ENCODE measurements at places on chromosomes 2 and 18.

GRCh38 chr18:48929941-48930713, 20.6 kb downstream of the SMAD7 start:
- peak; percentile 78 for DNase-seq

- peak; percentile 68 for DNase-seq
Observed at GRCh38 chr2:158777077-158777476, 18.0 kb upstream of the DAPL1 start.

DNA sequence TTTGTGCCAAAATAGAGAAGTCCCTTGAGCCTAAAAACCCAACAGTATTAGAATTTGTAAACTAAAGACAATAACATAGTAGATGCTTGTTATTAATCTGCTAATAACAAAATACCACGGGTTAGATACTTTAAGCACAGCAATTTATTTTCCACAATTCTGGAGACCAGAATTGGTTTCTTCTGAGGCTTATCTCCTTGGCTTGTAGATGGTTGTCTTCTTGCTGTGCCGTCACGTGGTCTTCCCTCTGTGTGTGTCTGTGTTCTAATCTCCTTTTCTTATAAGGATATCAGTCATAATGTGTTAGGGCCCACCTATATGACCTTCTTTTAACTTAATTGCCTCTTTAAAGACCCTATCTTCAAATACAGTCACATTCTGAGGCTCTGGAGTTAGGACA, 260.1 kb downstream of the CYRIA start:
- DNase-seq: no peak

DNA sequence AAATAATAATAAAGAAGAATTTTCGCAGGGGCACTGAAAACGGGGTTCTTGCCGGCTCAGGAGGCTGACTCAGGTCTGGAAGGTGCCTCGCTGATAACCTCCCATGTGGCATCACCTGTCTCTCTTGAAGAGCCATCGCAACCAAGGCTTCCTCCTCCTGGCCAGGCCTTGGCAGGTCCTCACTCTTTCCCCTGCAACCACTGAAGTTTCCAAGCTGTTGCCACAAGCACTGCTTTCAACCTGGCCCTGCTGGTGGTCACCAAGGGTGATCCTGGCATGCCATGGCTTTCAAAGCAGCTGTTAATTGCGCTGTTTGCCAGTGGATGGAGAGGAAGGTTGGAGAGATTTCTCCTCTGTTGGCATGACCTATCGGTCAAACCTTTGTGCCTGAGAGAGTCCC, 163.6 kb upstream of the COPS8 start:
- no peak for DNase-seq

GRCh38 chr2:230795856-230796255, 68.9 kb upstream of the ITM2C start:
- DNase-seq: no peak

DNA sequence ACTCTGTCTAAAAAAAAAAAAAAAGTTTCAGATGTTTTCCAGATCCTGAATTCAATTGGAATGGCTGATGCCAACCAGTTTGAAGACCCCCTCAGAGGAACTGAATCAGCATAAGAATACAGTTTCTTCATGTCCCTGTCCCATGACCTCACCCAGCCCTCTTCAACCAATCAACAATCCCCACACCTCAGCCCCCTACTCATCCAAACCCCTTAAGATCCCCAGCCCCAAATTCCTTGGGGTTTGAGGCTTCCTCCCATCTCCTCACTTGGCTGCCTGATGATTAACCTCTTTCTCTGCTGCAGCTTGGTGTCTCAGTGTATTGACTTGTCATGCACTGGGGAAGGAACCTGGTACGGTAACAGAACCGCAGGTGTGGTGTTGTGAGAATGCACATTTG, 97.6 kb upstream of the CABLES1 start:
- DNase-seq: no peak

DNA sequence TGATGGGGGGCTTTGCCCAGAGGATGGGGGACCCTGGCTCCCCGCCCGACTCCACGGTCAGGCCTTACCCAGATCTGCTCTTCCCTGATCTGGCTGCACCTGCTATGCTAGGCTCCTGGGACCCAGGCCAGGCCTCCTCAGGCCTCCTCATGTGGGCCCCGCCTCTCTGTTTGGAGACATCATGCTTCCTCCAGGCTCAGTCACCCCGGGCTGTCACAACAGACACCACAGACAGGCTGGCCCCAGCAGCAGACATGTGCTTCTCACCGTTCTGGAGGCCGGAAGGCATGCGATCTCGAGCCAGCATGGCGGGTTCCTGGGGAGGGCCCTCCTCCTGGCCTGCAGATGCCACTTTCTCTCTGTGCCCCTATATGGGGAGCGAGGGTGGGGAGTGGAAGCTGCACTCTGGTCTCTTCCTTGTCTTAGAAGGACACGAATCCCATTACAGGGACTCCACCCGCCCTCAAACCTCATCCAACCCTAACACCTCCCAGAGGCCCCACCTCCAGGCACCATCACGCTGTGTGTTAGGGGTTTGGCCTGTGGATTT, 10.8 kb upstream of the NEU4 start:
- no peak for DNase-seq

- no peak for DNase-seq
Observed at GRCh38 chr18:56003720-56004088, 415.7 kb upstream of the TCF4 start.

- DNase-seq: no peak
Observed at GRCh38 chr2:127940641-127941040, 54.9 kb upstream of the AMMECR1L start.

DNA sequence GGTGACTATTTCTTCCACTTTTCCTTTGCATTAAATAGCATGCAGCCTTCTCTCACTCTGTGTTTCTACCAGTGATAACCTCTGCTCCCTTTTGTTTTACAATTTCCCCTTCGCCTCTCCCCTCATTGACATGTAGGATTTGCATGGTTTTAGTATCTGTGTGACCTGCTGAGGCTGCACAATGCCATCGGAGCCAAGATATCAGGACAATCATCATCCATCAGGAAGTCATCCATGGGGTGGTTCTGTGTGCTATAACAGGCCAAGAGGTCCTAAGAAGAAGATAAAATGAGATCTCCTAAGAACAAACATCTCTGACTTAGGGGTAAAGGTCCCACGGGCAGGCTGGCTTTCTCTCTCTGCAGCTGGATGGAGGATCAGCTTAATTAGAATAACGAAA, 65.6 kb downstream of the EHD3 start:
- no peak for DNase-seq

DNA sequence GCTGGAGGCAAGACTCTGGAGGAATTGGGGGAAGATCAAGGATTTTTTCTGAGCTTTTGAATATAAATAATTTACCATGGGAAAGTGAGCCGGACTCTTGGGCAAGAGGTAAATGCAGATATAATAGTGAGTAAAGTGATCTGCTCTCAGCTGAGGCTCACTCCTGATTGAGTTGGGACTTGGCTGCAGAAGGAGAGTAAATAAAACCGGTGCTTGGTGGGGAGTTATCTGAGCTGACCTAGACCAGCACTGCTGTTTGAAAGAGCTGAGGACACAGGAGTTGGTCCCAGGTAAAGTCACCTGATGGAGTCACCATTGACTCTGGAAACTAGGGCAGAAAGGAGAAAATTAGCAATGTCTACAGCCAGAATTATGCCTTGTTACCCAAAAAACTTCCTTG, 57.3 kb upstream of the LRPPRC start:
- DNase-seq: no peak

- DNase-seq: no peak
Observed at GRCh38 chr2:8254791-8255447, 426.9 kb upstream of the ID2 start.

DNA sequence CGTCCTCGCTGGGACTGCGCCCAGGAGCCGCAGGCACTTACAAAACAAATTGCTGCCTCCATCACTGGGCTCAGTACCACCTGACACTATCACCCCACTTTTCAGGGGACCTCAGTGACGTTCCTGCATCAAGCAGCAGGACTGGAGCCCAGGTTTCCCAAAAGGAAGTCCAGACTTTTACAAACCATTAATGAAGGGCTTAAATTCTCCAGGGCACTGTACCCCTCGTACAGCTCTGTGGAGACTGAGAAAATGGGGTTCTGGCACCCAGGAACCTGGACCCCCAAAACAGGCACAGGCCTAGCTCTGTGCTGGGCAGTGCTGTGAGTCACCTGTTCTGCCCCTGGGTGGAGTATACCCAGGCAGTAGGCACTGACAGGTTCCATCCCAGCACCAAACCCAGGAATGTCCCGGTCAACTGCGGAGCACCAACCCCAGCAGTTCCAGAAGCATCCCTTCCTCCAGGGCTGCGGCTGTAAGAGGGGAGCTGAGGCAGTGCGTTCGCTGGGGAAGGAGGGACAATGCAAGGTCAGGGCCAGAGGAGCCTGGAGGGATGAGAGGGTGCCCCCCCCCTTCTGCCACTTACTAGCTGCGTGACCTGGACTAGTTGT, 24.6 kb upstream of the NOTO start:
- no peak for DNase-seq

GRCh38 chr2:174764280-174765255, at the start of gene CHRNA1:
TSS of gene CHRNA1 (minus strand) at chr2:174764472. CDS start at chr2:174764394, 78 bp downstream.
- DNase-seq: peak; percentile 96

- no peak for DNase-seq
Observed at GRCh38 chr2:166351319-166351718, 24.4 kb downstream of the SCN9A start.

- DNase-seq: no peak
Observed at GRCh38 chr18:47209171-47209570, 33.0 kb upstream of the IER3IP1 start.

DNA sequence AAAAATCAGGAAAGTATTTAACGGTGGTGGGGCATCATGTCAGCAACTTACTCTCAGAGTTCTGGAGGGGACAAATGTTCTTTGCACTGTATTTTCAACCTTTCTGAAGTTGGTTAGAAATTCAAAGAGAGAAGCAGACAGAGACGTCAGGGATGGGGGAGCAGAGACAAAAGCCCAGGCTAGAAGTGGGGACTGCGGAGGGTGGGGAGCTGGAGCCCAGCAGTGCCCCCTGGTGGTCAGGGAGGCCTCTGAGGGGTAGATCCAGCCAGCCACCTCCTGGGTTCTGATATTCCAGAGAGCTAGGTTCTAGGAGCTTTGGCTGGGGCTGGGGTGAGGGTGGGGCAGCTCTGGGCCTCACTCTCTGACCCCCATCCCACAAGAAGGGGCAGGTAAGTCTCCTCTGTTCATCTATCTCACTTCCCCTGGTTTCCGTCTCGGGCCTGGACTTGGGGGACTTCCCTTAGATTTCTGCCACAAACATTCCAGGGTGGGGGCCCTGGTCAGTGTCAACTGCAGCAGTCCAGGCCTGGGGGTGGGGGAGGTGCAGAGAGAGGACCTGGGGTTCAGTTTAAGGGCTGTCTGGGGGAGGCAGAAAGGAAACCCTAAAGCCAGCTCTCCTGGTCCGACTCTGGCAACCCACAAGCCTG, 8.9 kb downstream of the TNS1 start:
- peak; percentile 29 for DNase-seq

DNA sequence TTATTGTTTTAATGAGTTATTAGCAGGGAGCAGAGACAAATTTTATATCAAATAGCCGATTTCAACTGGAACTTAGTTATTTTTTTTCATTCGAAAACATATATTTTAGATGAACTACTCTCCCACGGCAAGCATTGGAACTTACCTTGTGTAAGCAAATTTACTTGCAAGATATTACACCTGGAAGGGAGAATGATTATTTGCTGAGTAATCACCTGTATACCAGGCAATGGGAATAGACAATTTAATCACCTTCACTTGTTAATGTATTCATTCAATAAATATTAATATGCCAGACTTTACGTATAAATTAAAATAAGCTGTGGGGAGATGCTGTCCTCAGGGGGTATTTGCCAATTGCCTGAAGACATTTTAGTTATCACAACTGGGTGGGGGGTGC, 1069.9 kb upstream of the CHAC2 start:
- no peak for DNase-seq

- peak; percentile 82 for DNase-seq
Observed at GRCh38 chr2:179311101-179311500, 46.5 kb upstream of the SESTD1 start.

- DNase-seq: no peak
Observed at GRCh38 chr2:23656597-23656973, 270.3 kb downstream of the ATAD2B start.

DNA sequence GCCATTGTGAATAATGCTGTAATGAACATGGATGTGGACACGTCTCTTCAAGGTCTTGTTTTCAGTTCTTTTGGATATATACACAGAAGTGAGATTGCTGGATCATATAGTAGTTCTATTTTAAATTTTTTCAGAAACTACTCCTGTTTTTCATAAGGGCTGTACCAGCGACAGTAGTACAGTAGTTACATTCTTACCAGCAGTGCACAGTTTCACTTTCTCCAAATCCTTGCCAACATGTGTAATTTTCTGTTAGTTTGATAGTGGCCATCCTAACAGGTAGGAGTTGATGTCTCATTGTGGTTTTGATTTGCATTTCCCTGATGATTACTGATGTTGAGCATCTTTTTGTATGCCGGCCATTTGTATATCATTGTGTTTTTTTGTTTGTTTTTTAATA, 81.7 kb downstream of the EPC2 start:
- DNase-seq: no peak

GRCh38 chr2:12915787-12916186, 199.1 kb downstream of the TRIB2 start:
- peak; percentile 17 for DNase-seq

GRCh38 chr2:215711471-215712034, 275.7 kb upstream of the FN1 start:
- peak; percentile 84 for DNase-seq

GRCh38 chr2:12612671-12613070, 104.1 kb upstream of the TRIB2 start:
- no peak for DNase-seq

GRCh38 chr2:43135583-43135982, 90.8 kb downstream of the ZFP36L2 start:
- DNase-seq: no peak

GRCh38 chr18:78605255-78605654, 374.4 kb upstream of the SALL3 start:
- DNase-seq: no peak

DNA sequence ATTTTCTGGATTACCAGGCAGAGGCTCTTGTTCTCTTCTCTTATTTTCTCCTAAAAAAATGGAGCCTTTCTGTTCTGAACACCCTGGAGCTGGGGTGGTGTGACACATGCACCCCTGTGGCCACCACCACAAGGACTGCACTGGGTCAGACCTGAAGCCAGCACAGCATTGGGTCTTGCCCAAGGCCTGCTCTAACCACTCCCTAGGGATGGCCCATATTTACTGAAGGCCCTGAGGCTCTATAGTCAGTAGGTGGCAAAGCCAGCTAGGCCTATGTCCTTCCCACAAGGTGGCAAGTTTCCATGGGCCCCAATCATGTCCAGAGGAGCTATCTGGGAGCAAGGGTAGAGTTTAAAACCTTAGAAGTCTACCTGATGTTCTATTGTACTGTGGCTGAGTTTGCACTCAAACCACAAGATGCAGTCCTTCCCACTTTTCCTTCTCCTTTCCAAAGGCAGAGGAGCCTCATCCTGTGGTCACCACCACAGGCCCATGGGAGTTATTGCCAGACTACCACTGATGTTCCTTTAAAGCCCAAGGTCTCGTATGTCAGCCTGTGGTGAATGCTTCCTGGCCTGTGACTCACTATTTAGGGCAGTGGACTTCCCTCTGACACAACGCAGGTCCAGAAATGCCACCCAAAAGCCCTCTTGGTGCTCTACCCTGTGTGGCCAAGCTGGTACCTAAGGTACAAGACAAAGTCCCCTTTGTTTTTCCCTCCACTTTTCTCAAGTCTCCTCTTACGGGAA, 15.0 kb upstream of the FMNL2 start:
- peak; percentile 80 for DNase-seq

- DNase-seq: no peak
Observed at GRCh38 chr2:145321344-145321743, 801.4 kb upstream of the ZEB2 start.

GRCh38 chr18:21134895-21135294, 23.3 kb upstream of the ROCK1 start:
- DNase-seq: peak; percentile 49
